ENCODE measurements at places on chromosomes 2 and 18.

DNA sequence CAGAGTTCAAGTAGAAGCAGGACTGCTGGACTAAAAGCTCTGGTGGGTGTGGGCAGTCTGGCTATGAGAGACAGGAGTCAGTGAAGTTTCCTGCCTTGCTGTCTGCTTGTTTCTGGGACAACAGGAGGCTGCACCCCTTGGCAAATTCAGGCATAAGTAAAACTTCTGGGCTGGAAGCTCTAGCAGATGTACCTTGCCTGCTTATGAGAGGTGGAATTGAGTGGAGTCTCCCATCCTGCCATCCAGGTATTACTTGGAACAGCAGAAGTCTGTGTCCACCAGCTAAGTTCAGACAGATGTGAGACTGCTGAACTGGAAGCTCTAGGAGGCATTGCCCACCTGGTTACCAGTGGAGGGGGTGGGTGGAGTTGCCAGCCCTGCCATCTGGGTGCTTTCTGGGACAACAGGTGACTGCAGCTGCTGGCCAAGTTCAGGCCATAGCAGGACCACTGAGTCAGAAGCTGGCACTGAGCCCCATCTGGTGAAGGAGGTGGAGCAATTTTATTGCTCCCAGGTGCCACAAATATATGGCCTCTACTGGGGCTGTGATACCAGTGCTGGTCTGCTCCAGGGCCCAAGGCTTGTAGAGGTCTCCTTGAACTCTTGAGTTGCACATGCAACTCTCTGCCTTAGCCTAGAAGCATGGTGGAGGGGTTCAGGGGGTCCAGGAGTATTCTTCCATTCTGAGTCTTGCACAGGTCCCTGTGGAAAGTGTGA is 199.4 kb upstream of the FN1 start:
- no peak for DNase-seq

- no peak for DNase-seq
These were observed 153.2 kb downstream of the RTP5 start for GRCh38 chr2:242022550-242023290.

GRCh38 chr18:65365245-65365980 is 385.4 kb upstream of the CDH7 start:
- DNase-seq, result no peak

DNA sequence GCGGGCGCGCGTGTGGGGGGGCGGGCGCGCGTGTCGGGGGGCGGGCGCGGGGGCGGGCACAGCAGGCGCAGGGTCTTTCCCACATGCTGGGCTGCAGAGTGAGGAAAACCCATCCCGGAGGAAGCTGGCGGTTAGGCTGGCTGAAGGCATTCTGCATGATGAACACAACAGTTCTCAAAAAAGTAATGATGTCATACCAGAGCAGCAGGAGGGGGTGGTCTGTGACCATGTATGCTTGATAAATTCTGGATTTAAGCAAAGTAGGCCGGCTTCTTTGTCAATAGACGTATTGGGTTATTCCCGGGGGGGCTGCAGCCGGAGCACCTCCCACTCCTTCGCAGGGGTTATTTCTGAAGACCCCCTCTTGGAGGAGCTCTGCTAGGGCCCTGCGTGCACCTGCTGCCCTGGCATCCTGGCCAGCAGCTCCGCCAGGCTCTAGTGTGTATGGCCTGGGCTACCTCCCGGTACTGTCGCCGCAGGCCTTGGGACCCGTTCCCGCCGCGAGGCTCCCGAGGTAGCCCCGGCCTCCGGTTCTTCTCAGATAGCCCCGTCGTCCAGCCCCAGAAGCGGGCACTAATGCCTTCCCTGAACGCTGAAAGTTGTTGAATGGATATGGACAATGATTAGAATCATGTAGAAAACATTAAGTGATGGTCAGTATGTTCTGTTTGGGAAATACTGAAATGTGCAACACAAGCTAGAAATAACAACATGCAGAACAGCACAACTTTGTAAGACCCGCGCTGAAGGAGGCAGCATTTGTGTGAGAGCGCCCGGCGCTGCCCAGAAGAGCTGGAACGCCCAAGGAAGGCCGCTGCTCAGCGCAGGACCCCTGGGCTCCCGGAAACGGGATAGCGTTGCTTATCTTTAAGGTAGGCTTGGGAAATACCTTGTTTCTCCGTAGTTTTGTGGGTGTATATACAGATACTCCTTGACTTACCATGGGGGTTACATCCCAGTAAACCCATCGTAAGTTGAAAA is 101.4 kb upstream of the RAB6C start:
- no peak for DNase-seq

- no peak for DNase-seq
These were observed 1.0 kb upstream of the MAP4K4 start for GRCh38 chr2:101696272-101697123.

- DNase-seq, result no peak
These were observed 31.7 kb upstream of the ARL4C start for GRCh38 chr2:234528410-234529148.

DNA sequence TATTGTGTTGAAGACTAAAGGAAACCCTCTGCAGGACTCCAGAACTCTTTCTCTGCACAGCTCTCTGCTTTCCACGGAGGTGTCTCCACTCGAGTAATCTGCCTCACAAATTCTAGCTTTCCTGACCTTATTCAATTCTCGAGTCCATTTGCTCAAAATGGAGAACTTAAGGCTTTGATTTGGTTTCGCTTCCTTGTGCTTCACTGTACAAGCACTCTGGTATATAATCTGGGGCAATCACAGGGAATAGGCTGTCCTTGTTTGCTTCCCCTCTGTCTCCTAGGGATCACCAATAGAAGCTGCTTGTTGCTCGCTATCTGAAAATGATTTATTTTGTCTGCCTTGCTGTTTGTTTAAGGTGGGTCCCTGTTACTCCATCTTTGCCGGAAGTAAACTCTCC is 129.1 kb upstream of the DOCK10 start:
- DNase-seq, result no peak

DNA sequence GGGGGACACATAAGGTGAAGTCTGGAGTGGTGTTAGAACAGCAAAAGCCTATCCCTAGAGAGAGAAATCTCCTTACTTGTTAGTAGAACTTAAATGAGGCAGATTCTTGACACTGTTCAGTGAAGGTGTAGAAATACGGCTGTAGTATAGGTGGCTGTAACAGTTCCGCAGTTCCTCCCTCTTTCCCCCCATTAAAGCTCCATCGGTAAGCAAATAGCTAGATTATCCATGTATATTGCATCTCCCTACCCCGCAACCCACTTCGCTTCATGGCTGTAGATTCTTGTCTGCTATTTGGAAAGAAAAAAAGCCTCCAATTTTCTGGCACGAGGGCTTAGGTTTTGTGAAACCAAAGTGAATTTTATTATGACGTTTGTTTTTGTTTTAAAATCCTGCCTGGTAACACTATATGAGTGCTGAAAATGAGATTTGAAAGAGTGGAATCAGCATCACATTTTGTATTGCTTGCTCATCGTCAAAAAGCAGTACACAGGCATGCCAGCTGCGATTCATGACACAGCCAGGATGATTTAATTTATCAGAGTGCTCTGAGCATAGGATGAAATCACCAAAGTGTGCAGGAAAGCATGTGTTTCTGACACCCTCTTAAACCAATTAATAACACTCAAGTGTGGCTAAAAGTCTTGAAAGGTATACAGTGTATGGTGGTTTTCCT is 1.4 kb downstream of the FAM171B start:
- no peak for DNase-seq

DNA sequence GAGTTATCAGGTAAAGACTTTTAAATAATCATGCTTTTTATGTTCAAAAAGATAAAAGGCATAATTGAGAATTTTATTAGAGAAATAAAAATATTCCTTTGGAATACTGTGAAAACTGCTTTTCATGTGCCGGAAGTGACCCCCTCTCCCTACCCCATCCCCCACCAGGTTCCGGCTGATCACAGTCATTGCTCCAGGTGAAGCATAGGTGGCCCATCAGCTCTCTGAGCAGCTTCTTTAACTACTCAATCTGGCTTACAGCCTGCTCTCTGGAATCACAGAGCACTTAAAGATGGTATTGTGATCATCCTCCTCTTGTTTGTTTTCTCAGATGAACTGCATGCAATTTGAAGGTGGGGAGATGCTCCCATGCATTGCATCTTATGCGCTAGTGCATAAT is 257.7 kb downstream of the EN1 start:
- no peak for DNase-seq

DNA sequence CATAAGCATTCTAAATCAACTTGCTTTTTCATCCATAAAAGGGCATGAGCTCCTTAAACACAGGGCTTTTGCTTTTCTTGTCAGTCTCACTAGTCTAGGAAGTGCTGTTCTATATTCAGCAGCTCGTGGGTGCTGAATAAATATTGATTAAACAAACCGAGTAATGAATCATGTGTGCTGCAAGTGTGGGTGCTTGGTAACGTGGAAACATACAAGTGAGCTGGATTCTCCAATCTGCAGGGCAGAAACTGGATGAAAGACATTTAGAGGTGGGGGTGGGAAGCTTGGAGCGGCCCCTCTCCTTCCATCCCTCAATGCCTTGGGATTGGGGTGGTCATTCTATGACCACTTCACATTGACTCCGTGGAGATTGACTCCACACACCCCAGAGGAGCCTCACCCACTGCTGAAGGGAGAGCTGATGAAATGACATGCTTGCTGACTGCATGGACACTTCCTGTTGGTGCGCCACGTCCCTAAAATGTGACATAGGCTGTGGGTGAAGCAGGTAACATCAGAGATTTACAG is 114.6 kb downstream of the DOCK10 start:
- DNase-seq, result no peak

GRCh38 chr18:35063875-35064690 is 22.9 kb downstream of the MAPRE2 start:
- DNase-seq, result no peak

GRCh38 chr2:20106746-20107145 is 55.3 kb upstream of the LAPTM4A start:
- peak; percentile 15 for DNase-seq

DNA sequence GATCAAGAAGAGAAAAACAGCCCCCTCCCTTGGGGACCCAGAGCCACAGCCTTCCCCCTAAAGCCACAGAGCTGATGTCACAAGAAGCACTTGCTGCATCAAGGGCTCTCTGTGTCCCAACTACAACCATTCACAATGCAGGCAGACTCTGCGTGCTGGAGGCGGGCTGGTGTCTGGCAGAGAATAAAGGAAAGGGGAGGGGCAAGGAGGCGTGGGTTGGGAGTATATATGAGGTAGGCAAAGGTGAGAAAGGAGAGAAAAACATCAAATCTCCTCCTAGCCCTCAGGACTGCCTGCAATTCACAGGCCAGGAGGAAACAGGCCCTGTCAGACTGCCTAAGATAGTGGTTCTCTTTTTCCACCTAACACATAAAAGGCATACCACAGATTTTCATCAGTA is 48.8 kb upstream of the IHH start:
- DNase-seq, result no peak

DNA sequence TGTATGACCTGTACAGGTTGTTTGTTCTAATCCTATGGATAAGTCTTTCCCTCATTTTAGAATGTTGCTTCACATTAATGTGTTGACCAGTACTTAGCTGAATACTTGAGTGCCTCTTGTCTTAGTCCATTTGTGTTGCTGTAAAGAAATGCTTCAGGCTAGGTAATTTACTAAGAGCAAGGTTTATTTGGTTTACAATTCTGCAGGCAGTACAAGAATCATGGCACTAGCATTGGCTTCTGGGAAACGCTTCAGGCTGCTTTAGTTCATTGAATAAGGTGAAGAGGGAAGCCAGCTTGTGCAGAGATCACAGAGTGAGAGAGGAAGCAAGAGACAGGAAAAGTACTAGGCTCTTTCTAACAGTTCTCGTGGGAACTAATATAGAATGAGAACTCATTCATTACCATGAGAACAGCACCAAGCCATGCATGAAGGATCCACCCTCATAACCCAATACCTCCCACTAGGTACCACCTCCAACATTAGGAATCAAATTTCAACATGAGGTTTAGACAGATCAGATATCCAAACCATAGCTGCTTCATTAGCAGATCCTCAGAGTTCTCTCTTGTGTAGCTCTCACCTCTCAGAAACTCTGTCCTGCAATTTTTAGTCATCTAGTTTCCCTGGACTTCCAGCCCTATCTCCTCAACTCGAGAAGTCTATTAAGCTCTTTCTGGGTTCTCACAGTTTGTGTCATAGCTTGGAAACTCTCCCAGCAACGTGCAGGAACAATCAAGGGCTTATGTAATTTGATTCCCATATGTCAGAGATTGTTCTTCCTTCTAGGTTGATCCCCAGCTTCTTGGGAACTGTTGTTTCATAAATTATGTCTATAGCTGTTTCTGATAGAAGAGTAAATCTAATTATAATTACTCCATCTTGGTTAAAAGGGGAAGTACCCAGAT is 2082.3 kb upstream of the CELF4 start:
- no peak for DNase-seq

DNA sequence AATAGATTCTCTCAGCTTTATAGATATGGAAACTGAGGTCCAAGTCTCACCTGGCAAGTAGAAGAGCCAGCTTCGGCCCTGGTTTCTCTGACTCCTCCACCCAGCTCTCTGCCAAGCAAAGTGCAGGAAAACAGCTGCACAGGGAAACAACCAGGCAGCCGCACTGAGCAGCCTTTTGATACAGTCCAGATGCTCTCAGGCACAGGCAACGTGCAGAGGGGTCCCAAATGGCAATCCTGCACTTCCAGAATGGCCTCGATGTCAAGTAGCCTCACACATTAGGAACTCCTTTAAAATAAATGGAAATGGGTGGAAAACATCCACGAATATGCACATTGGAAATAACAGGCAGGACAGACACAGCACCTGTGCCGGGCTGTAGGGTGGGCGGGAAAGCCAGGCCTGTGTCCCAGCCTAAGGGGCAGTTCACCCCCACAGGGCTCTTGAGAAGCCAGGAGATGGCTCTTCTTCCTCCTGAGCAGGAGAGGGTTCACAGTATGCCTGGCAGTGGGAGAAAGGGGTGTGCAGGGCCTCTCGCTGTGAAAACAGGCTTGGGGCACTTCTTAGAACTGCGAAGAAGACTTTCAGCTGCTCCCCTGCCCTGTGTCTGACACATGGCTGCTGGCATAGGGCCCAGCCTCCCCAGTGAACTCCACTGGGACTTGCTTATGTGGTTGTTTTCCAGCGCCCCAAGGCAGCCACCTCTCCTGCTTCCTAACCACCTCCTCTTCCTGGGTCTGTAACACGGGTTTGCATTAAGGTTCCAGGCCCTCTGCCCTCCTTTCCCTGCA is 63.9 kb upstream of the TUBA3E start:
- DNase-seq, result no peak

GRCh38 chr2:100846716-100847115 is 26.8 kb downstream of the NPAS2 start:
- no peak for DNase-seq

- no peak for DNase-seq
These were observed 229.5 kb upstream of the EPAS1 start for GRCh38 chr2:46067501-46068305.

DNA sequence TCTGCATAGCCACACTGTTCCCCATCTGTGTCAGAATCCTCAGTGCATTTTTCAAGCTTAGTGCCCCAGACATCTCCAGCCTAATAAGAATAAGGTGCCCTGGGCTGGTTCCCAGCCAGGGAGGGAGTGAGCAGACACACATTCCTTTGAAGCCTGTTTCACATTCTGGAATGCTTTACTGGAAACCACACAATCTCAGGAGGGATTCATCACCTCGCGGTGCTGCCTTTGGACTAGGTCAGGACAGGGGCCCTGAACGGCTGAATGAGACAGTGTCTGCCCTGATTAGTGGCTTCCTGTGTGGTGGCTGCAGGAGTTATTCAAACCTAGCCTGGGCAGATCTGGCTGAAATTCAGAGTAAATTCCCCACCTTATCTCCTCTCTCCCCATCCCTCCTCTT is 108.0 kb upstream of the LDAH start:
- no peak for DNase-seq

All from activated CD4-positive, alpha-beta T cell treated with anti-CD3 and anti-CD28 coated beads for 24 hours (primary cell).